ENCODE measurements at places on chromosomes 11 and 22. TPM values are rescaled to one million over a fixed set of nuclear protein-coding genes. Genes with fewer than 3 reads are reported as not detected.

DNA sequence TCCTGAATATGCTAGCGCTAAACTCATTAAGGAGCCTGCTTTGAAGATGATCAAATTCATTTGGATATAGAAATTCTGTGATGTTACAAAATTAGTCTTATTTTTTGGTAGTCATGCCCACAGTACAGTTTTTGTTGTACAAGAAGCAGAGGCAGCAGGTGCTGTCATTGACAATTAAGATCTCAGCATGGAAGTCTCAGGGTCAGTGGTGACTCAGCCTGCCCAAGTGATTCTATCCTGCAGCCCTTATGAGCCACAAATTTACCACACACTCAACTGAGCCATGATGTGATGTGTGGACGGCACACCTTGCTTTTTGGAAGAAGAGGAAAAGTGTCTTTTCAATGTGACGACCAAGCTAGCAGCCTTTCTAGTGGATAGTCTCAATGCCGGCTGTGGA lies 153.6 kb upstream of the SORL1-AS1 start:
- no peak for DNase-seq
- no peak overlapping the region for H3K4me3 ChIP-seq
- no peaks in the 10 kb centered on the region for H3K4me1 ChIP-seq
- no peaks in the 10 kb centered on the region for H3K27me3 ChIP-seq

- no peaks in the 10 kb centered on the region for H3K27me3 ChIP-seq
- H3K4me3 ChIP-seq = no peak overlapping the region
- H3K4me1 ChIP-seq = peaks cover 21% of the 10 kb centered on the region
- peaks cover 25% of the 10 kb centered on the region for H3K36me3 ChIP-seq
Measured at GRCh38 chr22:31870890-31871289, 73.4 kb upstream of the YWHAH start.

- no peak overlapping the region for H3K27ac ChIP-seq
- H3K4me1 ChIP-seq = no peaks in the 10 kb centered on the region
- H3K36me3 ChIP-seq = no peaks in the 10 kb centered on the region
- no peak for DNase-seq
- peaks cover 24% of the 10 kb centered on the region for H3K27me3 ChIP-seq
Measured at GRCh38 chr11:64690235-64690634, 32.8 kb downstream of the NRXN2 start.

GRCh38 chr11:67611704-67612587 lies 5.2 kb downstream of the NDUFV1 start:
- H3K27me3 ChIP-seq = peaks cover 7% of the 10 kb centered on the region
- peaks cover 20% of the 10 kb centered on the region for H3K4me1 ChIP-seq
- H3K36me3 ChIP-seq = peaks cover 69% of the 10 kb centered on the region
- no peak overlapping the region for H3K27ac ChIP-seq
- no peak overlapping the region for H3K4me3 ChIP-seq

DNA sequence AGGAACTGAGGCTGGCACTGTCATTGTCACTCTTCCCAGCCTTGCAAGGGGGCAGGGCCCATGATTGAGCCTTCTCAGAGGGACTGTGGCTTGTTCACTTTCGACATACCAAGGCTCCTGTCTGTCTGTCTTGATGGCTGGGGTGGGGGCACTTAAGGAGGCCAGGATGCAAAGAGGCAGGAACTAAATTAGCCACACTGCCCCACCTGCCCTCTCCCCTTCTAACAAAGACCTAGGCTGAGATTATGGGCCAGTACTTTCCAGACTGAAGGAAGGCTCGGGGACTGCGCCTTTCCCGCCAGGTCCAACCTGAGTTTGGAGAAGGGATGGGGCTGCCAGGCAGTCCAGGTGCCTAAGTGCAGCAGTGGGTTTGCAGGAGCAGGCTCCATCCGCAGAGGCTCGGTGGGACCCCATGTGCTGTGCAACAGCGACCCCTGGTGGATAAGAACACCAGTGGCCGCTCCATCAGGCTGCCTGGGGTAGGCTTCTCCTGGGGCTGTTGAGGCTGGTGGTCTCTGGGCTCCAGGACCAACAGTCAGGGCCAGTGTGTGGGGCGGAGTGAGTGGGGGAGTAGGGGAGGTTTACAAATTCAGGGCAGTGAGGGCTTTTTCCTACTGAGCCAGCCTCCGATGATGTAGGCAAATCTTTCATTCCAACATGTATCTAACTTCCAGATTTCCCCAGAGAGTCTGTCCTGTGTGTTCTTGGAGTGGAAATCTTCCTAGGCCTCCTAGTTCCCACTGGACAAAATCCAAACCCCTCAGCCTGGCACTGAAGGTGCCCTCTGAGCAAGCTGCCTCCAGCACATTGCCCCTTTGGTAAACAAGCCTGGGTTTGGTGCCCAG lies 93.9 kb downstream of the INSC start:
- peak; percentile 80 for DNase-seq
- no peaks in the 10 kb centered on the region for H3K36me3 ChIP-seq
- H3K4me3 ChIP-seq = no peak overlapping the region
- H3K27ac ChIP-seq = no peak overlapping the region
- no peaks in the 10 kb centered on the region for H3K4me1 ChIP-seq

DNA sequence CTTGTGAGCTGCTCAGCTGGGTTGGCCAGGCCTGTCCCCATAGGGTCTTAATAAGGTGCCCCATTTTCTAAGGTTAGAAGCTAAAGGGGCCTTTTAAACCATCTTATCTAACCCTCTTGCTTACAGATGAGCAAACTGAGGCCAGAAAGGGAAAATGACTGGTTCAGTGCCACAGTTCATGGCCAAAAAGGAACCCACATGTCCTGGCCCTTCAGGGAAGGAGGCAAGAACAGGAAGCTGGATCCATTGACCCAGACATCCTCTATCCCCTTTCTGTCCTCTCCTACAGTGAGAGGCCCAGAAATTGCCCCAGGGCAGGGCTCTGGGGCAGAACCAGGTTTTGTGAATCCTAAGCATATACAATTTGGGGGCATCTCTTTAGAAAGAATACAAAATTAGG lies 10.0 kb downstream of the PRG3 start:
- no peak for DNase-seq
- H3K4me1 ChIP-seq = no peaks in the 10 kb centered on the region
- no peak overlapping the region for H3K27ac ChIP-seq
- no peak overlapping the region for H3K4me3 ChIP-seq
- peaks cover 3% of the 10 kb centered on the region for H3K27me3 ChIP-seq

- H3K36me3 ChIP-seq = no peaks in the 10 kb centered on the region
- no peaks in the 10 kb centered on the region for H3K4me1 ChIP-seq
- DNase-seq = peak; percentile 43
- H3K27me3 ChIP-seq = 0 out of 2 replicates have a peak, but pooled peaks cover 3% of the 10 kb centered on the region
- no peak overlapping the region for H3K4me3 ChIP-seq
Measured at GRCh38 chr11:31106968-31107576, 262.5 kb downstream of the DCDC1 start.

DNA sequence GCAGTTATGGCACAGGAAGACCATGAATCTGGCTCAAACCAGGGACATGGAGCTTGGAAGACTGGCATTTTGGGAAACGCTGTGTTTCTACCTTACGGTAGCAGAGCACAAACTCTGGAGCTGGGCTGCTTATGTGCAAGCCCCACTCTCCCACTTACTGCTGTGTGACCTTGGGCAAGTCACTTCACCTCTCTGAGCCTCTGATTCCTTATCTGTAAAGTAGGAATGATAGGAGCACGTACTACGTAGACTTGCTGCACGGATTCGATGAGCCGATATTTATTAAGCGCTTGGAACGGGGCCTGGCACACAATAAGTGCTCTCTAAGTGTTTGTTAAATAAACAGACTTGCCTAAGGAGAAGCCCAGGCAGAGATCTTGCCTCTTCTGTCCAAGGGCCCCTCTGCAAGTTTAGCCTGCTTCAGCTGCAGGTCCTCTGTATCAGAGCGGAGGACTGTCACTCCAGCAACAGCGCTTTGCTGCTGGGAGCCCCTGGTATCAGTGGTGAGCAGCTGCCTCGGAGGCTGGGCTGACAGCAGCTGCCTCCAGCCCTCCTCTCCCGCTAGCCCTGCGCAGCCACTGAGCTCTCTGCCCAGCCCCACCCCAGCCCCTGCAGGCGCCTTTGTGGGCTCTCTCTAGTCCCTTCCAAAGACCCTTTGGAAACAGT lies 96.9 kb upstream of the ANO1 start:
- H3K36me3 ChIP-seq = no peaks in the 10 kb centered on the region
- H3K4me1 ChIP-seq = peaks cover 18% of the 10 kb centered on the region
- H3K4me3 ChIP-seq = no peak overlapping the region
- DNase-seq = no peak
- no peak overlapping the region for H3K27ac ChIP-seq
- H3K27me3 ChIP-seq = peaks cover 24% of the 10 kb centered on the region

DNA sequence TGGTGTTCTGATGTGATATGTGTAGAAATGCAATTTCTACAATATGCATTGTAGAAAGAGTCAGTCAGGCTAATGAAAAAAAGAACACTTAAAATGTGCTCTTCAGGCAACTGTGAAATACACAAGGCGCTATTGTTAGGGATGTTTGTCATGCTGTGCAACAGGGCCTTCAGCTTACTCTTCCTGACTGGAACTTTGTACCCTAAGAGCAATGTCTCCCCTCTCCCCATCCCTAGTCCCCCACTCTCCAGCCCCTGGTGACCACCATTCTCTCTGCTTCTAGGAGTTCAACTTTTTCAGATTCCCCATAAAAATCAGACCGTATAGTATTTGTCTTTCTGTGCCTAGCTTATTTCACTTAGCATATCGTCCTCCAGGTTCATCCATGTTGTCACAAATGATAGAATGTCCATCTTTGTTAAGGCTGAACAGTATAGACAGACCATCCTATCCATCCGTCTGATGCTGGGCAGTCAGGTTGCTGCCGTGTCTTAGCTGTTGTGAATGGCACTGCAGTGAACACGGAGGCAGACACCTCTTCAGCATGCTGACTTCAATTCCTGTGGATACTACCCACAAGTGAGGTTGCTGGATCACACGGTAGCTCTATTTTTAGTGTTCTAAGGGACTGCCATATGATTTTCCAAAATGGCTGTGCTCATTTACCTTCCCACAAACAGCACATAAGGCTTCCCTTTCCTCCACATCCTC lies 10.7 kb downstream of the NDUFV1 start:
- no peak for DNase-seq
- no peak overlapping the region for H3K27ac ChIP-seq
- peaks cover 18% of the 10 kb centered on the region for H3K36me3 ChIP-seq
- H3K4me1 ChIP-seq = peaks cover 11% of the 10 kb centered on the region

DNA sequence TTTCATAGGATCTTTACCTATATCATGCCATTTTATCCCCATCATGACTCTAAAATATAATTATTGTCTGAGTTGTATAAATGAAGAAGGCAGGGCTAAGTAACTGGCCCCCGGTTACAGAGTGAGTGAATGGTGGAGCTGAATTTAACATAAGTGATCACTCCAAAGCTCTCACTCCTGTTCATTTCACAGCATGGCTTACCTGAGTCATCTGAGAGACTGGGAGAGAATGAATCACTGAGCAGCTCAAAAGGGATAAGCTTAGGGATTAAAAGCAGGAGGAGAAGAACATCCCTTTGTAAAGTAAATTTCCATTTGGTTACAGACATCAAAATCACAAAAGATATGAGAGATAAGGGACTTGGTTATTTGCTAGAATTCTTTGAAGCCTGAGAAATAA lies 294.0 kb upstream of the CTSC start:
- no peaks in the 10 kb centered on the region for H3K4me1 ChIP-seq
- H3K27me3 ChIP-seq = no peaks in the 10 kb centered on the region
- H3K4me3 ChIP-seq = no peak overlapping the region
- DNase-seq = no peak

The NPAS4 gene
- 1.3 TPM for total RNA-seq

- no peak overlapping the region for H3K4me3 ChIP-seq
- peaks cover 9% of the 10 kb centered on the region for H3K36me3 ChIP-seq
- H3K27me3 ChIP-seq = no peaks in the 10 kb centered on the region
- peak; percentile 56 for DNase-seq
- no peak overlapping the region for H3K27ac ChIP-seq
- peaks cover 30% of the 10 kb centered on the region for H3K4me1 ChIP-seq
Measured at GRCh38 chr11:10298342-10298741, 4.3 kb upstream of the SBF2 start.

The ST14 gene
- not detected for total RNA-seq

The TEX12 gene
- total RNA-seq = not detected

GRCh38 chr11:114291842-114292680 lies 4.1 kb upstream of the NNMT start:
- H3K4me1 ChIP-seq = peaks cover 56% of the 10 kb centered on the region
- no peaks in the 10 kb centered on the region for H3K36me3 ChIP-seq
- peak overlapping the region; percentile 96 for H3K27ac ChIP-seq
- H3K27me3 ChIP-seq = no peaks in the 10 kb centered on the region
- DNase-seq = no peak

The OR51I1 gene
- not detected for total RNA-seq

The DBX1 gene
- not detected for total RNA-seq

DNA sequence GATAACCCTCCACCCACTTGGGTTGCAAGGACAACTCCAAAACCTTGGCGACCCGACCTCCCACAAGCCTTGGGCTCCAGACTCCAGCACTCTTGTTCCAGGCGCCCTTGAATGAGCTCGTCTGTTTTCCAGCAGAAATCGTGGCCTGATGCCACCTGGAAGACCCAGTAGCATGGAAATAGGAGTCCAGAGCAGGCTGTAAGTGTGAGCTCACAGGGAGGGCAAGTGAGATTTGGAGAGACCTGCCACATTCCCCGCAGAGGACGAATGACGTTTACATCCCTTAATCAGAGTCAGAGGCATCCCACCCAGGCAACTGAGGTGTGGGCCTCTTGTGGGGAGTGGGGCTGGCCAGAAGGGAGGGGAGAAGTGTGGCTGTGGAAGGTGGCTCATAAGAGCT lies 71.9 kb downstream of the LDLRAD3 start:
- H3K4me1 ChIP-seq = peaks cover 7% of the 10 kb centered on the region
- H3K4me3 ChIP-seq = no peak overlapping the region
- no peaks in the 10 kb centered on the region for H3K27me3 ChIP-seq
- no peak overlapping the region for H3K27ac ChIP-seq
- no peaks in the 10 kb centered on the region for H3K36me3 ChIP-seq

The UCP3 gene
- 0.08 TPM for total RNA-seq

DNA sequence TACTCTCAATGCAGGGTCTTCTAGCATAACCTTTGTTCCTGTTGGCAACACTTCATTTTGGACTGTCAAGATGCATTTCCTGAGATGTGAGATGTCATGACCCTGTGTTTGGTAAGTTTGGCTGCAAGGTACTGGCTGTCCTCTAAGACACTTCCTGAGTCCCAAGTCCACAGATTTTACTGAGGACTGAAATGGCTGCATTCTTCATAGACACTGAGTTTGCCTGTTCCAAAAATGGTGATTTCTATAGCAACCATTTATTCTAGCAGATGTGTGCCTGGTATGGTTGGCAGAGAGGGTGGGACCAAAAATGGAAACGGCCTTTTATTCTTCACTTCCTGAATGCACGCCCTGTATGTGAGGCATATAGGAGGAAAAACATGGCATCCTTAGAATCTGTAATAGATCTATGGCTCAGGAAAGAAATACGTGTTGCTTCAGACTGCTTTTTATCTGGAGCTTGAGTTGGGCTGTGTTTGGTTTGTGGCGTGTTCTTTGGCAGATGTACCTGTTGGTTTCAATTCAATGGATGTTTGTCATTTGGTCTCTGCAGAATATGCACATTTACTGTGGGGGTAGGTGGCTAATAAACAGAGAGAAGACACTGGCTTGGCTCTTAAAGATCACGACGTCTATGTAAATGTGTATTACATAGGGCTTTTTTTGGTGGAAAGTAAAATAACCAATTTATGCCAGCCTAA lies 62.4 kb downstream of the ZBTB16 start:
- no peak for DNase-seq
- no peak overlapping the region for H3K4me3 ChIP-seq
- H3K27ac ChIP-seq = no peak overlapping the region
- no peaks in the 10 kb centered on the region for H3K36me3 ChIP-seq

- no peaks in the 10 kb centered on the region for H3K27me3 ChIP-seq
- DNase-seq = peak; percentile 54
- peaks cover 26% of the 10 kb centered on the region for H3K4me1 ChIP-seq
- H3K4me3 ChIP-seq = no peak overlapping the region
Measured at GRCh38 chr11:27296497-27296896, 66.5 kb downstream of the CCDC34 start.

The C22orf31 gene
- total RNA-seq = not detected

- no peak overlapping the region for H3K27ac ChIP-seq
- H3K4me1 ChIP-seq = peaks cover 5% of the 10 kb centered on the region
- H3K36me3 ChIP-seq = peaks cover 55% of the 10 kb centered on the region
- no peak for DNase-seq
Measured at GRCh38 chr11:72002841-72003775, 4.4 kb downstream of the IL18BP start.

Data from SJSA1 (cell line).